ENCODE measurements at places on chromosomes 5 and 9.

GRCh38 chr5:119016125-119016774 is 27.9 kb upstream of the DTWD2 start:
- no peak for DNase-seq

DNA sequence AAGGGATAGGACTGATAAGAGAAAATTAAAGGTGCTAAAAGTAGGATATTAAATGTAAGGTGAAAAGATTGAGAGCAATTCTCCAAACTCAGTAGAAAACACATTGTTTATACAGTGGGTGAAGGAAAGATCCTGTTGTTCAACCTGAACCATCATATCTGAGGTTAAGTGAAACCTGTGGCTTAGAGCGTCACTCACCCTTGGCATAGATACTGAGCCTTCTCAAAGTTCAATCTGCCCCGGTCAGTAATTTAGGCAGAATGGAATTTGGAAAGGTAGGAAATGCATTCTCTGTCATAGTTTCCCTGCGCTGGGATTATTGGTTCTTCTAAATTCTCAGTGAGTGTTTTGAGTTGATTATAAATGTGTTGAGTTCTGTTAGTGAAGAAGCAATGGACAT is 456.2 kb upstream of the NMUR2 start:
- DNase-seq = no peak

DNA sequence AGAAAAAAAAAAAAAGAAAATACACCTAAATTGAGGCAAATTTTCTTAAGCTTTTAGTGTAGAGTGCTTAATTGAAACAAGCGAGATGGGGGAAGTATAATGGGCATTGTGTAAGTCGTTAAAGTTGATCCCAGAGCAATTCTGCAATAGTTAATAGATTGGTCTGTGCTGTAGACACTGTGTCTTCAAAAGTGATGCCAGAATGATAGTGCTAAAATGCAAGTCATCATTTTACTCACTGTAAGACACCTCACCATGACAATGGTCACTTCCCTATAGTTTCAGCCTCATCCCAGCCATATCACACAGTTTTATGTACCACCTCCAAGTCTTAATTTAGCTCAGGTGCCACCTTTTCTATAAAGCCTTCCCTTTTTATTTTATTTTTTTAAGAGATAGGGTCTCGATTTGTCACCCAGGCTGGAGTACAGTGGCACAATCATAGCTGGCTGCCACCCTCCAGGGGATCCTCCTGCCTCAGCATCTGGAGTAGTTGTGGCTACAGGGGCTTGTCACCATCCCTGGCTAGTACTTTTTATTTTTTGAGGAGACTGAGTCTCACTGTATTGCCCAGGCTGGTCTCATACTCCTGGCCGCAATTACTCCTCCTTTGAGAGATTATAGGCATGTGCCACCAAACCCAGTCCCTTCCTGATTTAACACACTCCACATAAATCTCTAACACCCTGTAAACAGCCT is 6.2 kb downstream of the COX7C start:
- DNase-seq = no peak

- no peak for DNase-seq
Measured at GRCh38 chr9:76962732-76963131, 56.7 kb upstream of the FOXB2 start.

DNA sequence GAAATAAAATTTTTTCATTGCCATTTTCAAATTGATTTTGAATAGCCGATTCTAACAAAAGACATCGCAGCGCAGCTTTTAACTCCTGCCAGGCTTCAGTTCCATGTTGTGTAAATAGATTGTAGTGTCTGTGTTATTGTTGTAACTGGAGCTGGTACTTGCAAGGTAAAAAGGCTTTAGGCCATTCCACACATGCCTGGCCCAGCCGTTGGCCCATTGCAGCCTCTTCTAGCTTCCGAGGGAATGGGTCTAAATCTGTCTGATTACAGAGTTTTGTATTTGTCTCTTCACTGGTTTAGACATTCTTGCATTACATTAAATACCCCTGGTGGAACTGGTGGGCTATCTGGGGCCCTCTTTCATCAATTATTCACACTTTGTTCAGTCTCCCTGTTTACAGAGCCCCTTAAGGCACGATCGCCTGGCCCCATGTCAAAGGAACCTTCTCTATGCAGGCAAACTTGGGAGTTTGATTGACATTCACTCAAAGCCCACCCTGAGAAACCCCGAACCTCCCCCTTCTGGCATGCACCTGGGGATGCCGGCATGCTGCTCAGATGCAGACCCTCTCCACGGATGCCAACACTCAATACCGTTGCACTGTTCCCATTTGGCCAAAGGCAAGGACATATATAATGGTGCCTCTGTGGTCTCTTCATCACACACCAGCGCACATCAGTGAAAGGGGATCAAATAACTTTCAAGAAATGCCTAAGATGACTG is 281.7 kb upstream of the IRX2 start:
- DNase-seq = no peak

GRCh38 chr5:140262221-140262620 is 40.7 kb downstream of the PFDN1 start:
- DNase-seq = no peak

DNA sequence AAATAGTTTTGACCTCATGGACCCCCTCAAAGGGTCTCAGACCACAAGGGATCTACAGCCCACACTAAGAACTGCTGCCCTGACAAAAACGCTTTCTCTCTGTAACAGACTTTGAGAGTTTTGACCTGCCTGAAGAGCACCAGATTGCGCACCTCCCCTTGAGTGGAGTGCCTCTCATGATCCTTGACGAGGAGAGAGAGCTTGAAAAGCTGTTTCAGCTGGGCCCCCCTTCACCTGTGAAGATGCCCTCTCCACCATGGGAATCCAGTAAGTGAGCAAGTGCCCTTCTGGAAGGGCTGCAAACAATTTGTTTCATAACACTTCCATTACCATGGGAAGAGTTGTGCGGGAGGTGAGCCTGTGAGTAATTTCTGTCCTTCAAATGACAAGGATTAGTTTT is 6.0 kb downstream of the PTTG1 start:
- DNase-seq = no peak

GRCh38 chr9:89749500-89750116 is 144.8 kb downstream of the GADD45G start:
- peak; percentile 21 for DNase-seq

- no peak for DNase-seq
Measured at GRCh38 chr5:150245111-150245789, 44.3 kb downstream of the CAMK2A start.

DNA sequence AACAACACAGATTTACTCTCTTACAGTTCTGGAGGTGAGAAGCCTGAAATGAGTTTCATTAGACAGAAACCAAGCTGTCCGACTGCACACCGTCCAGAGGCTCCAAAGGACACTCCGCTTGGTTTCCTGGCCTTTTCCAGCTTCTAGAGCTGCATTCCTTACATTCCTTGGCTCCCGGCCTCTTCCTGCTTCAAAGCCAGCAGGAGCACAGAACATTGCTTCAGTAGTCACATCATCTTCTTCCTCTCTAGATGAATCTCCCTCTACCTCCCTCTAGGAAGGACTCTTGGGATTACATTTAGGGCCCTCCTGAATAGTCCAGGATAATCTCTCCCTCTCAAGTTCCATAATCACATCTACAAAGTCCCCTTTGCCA is 213.3 kb downstream of the CDK5RAP2 start:
- no peak for DNase-seq

- DNase-seq = no peak
Measured at GRCh38 chr9:14405176-14405706, 91.3 kb upstream of the NFIB start.

GRCh38 chr5:132490484-132491367 is at the start of gene IRF1:
Gene IRF1 (minus strand): TSS chr5:132490773. CDS start chr5:132489478, 1,295 bp downstream.
- DNase-seq = peak; percentile 96

DNA sequence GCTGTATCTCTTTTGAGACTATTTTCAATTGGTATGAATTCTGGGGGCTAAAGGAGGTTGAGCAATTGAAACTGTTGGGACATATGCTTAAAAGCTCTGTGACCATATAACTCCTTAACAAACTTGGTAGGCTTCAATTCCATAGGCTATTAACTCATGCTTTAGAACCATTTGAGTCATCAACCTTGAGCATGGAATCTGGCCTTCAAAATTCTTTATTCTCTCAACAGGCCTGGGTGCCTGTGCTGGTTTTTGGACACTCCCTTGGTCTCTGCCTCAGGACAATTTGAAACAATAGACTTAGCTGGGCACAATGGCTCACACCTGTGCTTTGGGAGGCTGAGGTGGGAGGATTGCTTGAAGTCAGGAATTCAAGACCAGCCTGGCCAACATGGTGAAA is 61.4 kb upstream of the EPB41L4A start:
- no peak for DNase-seq

GRCh38 chr5:126516133-126516532 is 78.9 kb downstream of the ALDH7A1 start:
- no peak for DNase-seq

GRCh38 chr9:109705515-109705914 is 74.5 kb upstream of the PALM2AKAP2 start:
- DNase-seq = no peak

- no peak for DNase-seq
Measured at GRCh38 chr9:105055917-105056316, 128.0 kb upstream of the ABCA1 start.

- DNase-seq = no peak
Measured at GRCh38 chr5:5422819-5423515, 490 bp downstream of the ICE1 start.

- no peak for DNase-seq
Measured at GRCh38 chr5:22650511-22650910, 202.6 kb downstream of the CDH12 start.

- no peak for DNase-seq
Measured at GRCh38 chr9:79403495-79403894, 168.3 kb upstream of the TLE4 start.

GRCh38 chr5:1189269-1189668 is 12.1 kb upstream of the SLC6A19 start:
- DNase-seq = no peak

GRCh38 chr5:50786073-50786472 is 119.6 kb downstream of the PARP8 start:
- DNase-seq = no peak

GRCh38 chr9:14006386-14007187 is 307.4 kb downstream of the NFIB start:
- DNase-seq = no peak

DNA sequence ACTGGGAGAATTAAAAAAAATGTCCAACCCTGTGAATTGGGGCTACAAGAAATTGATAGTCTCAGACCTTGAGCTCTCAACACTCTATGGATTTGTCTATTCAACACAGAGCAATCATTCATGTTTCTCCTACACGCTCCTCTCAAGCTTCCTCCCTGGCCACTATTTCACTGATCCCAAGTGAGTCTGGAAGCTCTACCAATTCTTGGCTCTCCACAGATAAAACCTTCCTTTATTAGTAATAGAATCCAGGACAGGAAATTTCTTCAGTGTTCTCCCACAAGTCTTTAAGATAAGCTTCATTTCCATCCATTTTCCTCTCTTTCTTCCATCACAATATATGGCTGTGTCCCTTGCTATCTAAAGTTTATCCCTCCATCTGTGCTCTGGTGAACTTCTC is 215.1 kb upstream of the PAPPA start:
- no peak for DNase-seq

- DNase-seq = no peak
Measured at GRCh38 chr9:133658442-133659431, 22.6 kb downstream of the DBH start.

- DNase-seq = no peak
Measured at GRCh38 chr5:3376611-3377010, 219.0 kb upstream of the IRX1 start.

- DNase-seq = no peak
Measured at GRCh38 chr5:2466966-2467365, 284.5 kb downstream of the IRX2 start.

- DNase-seq = no peak
Measured at GRCh38 chr9:69571032-69571431, 101.1 kb downstream of the APBA1 start.

DNA sequence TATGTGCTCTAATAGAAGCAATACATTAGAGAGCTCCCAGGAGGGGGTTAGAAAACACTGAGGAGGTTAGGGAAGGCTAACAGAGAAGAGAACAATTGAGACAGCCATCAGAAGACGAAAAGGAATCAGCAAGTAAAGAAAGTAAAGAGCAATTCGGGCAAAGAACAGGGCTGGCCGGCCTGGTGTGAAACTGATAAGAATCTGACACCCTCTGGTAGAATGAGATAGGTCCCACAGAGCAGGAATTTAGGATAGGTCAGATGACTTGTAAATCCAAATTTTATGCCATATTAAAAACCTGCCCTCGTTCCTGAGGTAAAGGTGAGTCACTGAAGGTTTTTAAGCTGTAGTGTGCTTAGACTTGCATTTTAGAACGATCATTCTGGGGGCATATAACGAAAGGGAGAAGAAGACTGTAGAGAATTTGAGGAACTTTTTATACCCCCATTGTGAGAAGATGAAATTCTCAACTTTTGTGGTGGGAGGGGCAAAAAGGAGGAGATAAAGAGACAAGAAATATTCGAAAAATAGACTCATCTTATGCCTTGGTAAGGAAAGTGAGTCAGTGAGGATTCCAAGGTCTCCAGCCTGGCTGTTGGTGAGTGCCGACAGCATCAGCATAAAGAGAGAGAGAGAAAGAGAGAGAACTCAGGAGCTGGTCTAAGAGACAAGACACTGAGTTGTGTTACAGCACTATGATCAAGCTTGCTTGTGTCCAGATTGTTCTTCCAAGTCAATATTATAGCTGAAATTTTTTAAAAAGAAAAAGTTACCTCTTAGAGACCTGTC is 51.3 kb downstream of the TMEM167A start:
- DNase-seq = no peak

- DNase-seq = no peak
Measured at GRCh38 chr9:34486572-34486971, 28.0 kb downstream of the DNAI1 start.
